ENCODE measurements at places on chromosomes 4 and X.

DNA sequence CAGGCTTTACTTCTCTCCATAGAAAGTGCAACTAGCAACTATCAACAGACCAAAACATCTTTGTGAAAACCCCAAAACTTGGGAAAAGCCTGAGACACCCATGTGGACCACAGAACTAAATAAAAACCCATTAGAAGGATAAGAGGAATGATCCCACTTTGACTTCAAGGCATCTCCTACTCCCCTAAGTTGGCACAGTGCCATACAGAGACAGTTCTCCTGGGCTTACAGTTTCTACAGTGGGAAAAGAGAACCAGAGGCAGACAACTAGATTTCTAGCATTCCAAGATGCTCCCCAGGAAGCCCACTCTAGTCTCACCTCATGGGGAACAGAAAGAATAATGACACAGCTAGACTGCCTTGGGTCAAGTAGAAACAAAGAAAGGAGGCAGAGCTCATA is 20.4 kb downstream of the TMLHE start:
- DNase-seq = no peak

- DNase-seq = no peak
These were observed 514.3 kb downstream of the PCDH7 start for GRCh38 chr4:31234494-31234893.

DNA sequence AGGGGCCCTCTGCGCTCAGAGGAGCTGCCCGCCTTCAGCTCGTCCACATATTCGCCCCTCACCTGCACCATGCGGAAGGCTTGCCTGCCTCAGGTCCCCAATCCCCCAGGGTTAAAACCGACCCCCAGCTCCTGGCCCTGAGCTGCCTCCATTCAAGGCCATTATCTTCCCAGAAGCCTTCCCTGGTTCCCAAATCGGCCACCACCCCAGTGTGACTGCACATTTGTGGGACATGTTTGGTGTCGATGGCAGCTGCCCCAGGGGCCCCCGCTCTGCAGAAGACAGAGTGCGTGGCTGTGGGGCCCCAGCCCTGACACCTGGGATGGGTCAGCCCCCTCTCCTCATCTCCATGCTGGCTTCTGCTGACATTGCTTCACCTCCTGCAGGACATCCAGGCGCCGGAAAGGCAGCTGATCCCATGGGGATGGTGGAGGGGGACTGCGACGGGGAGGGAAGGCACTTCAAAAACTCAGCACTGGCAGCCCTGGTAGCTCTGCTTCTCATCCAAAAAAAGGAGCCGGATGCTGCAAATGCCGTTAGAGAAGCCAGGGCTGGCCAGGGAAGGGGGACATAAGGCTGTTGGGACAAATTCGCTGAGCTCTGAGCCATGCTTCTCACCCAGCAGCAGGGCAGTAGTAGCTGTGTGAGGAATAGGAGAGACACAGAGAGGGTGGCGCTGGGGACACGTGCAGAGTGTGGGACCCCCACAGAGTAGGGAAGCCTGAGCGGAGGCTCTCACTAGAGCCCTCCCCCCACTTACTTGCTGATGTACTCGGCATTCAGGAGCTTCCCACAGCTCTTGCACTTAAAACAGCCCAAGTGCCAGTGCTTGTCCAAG is 78.5 kb downstream of the ABLIM2 start:
- DNase-seq = no peak

DNA sequence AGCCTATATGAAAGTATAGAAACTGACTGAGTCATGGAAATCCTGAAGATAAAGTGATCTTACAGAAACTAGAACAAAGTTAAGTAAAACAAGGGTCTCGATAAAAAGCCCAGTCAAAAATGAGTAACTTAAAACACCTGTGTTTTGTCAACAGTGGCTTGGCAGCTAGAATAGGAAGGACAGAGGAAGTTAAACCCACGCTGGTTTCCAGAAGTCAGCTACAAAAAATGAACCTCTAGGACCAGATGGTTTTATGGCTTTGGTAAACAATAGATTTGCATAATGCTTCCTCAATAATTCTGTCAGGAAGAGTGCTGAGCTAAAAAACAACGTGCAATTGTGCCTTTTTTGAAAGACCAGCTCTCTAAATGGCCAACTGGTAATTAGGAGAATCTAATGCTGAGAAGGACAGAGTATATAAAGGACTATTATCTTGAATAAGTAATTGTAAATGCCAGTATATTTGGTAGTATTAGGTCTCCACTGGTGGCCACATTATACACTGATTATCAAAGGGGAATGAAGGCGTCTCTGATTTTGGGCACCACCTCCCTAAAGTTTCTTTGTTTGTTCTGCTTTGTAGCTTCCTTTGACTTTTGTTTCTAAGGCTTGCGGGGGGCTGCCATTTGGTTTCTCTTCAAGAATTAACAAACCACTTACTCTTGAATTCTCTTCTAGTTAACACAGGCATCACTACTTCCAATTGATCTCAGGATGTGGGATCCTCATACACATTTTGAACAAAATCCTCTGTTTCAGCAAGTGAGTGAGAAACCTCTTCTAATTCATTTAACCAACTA is 72.2 kb upstream of the PPP3CA start:
- no peak for DNase-seq

- no peak for DNase-seq
These were observed 331 bp downstream of the SETD7 start for GRCh38 chr4:139555705-139556070.

DNA sequence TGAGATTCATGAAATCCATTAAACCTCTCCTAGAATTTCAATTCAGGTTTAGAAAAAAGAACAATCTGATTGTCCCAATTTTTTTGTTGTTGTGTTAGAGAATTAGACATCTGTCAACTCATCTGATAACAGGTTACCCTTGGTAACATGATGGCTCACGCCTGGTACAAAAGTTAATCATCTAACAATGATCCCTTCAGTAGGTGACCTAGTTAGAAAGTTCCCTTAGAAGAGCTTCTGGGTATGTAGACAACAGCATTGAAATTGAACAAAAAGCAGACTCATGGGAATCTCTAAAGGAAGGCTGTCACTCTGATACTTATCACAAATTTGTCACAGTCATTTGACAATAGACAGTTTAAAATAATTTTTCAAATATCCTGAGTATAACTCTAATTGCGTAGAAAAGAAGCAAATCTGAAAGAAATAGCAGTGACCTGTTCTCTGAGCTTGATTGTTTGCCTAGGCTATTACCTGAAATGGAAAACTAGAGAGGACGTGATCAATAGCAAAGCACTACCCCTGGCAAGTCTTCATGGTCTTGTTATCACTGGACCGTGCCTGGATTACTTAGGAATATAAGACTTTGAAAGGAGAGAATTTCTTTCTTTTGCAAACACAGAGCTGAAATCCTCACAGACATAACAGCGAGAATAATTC is 880.4 kb upstream of the AGA start:
- no peak for DNase-seq

GRCh38 chr4:52983563-52984303 is 121.6 kb downstream of the RASL11B start:
- peak; percentile 37 for DNase-seq

DNA sequence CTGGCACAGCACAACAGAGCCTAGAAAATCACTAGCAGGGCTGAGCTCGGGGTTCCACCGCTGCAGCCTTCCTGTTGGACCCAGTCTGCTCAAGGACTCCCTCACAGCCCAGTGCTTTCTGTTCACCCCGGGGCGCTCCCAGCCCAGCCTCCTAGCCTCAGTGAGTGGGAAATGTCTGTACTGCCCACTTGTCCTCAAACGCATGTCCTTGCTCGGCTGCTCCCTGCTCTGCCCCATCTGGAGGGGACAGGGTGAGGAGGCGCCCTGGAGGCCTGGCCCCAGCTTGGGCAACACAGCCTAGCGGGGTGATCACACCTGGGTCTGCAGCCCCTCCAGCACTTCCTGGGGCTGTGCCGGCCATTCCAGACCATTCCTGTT is 11.9 kb upstream of the CCNQ start:
- no peak for DNase-seq

- no peak for DNase-seq
These were observed 58.6 kb downstream of the NDST4 start for GRCh38 chr4:115054836-115055235.

DNA sequence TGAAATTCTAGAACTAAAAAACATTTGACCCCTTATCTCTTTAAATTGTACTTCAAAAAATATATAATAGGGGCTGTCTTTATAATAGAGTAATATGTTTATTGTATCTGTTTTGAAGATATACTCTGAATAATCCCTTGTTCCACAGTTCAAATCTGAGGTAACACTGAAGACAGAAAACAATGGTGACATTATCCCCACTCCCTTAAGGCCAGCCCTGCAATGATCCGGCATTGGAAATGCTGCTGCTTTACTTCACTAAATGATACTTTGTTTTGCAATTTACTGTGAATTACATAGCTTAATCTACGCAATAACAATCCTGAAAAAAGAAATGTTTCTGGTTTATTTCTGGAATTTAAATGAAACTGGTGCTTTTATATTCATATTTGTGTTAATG is 34.4 kb upstream of the ZFP42 start:
- DNase-seq = no peak

DNA sequence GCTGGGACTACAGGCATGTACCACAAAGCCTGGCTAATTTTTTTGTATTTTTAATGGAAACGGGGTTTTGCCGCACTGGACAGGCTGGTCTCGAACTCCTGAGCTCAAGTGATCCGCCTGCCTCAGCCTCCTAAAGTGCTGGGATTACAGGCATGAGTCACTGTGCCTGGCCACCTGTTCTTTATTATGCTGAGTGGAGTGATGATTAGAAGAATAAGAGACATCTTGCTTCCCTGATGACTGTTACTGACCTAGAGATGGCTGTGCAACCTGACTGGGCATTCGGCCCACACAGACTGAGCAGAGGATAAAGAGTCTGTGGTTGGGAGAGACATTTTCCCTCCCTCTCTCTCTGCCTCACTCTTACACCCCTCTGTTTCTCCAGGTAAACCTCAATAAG is 56.7 kb downstream of the SPINK2 start:
- DNase-seq = no peak

GRCh38 chr4:71229477-71230270 is 109.1 kb upstream of the SLC4A4 start:
- DNase-seq = no peak

DNA sequence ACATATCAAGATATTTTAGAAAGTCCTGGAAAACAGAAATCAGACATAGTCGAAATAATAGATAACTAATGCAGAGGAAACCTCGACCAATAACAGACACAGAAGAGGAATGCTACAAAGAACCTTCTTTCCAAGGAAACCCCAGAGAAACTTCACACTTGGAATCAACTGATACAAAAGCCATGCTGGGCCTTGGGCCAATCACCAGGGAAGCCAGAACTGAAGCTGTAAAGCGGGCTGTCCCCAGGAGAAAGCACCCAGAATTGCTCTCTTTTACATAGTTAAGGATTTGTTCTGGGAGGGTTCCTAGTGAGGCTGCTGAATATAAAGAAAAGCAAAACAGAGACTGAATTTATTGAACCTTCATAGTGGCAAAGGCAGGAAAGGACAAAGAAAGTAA is 100.5 kb downstream of the PRDM5 start:
- no peak for DNase-seq

DNA sequence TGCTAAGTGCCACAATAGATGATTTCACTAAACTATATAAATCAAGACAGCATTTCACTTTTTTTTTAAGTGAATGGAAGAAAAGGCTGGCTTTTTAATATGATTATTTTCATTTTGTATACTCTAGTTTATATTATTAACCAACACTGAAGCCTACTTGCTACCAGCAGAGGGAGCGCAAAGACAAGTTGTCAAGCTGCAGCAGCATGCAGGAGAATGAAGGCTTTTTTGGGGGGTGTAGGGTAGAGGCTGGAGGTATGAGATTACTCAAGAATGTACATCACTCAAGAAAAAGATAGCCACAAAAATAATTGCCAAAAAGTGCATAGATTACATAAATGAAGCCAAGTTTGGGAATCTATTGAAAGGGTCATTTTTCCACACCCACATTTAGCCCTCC is 519.5 kb downstream of the FGF13 start:
- no peak for DNase-seq

DNA sequence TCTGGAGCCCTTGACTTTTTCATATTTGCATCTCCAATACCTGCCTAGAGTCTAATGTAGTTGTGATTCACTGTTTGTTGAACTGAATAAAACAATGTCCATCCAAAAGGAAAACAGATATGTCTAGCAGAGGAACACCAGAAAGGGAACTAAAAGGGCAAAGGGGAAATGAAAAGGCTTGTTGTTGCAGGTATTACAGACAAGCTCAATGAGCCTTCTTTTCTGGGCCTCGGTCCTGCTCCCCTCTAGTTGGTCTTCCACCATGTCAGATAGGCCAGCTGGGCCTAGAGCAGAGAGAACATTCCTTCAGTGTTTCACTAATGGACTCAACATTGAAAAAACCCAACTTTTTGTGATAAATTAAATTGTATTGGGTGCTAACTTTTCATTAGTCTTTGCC is 55.4 kb downstream of the ZFX start:
- DNase-seq = no peak

DNA sequence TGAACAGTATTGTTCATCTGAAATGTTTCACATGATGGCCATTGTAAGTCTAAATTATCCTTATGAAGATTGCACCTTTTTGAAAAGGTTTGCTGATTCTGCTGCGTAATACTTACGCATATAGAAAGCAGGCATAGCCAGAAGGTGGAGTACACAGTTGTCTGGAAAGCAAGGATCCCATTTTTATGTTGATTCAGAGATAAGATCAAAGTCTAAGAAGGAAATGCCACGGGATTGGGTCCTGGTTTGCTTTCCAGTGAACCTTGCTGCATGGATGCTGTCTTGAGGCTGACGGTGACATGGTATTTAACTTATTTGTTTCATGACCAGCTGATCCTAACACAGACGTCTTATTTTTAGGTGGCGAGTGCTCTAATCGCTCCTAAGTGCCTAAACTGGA is 15.5 kb downstream of the MAGEA9B start:
- DNase-seq = no peak

DNA sequence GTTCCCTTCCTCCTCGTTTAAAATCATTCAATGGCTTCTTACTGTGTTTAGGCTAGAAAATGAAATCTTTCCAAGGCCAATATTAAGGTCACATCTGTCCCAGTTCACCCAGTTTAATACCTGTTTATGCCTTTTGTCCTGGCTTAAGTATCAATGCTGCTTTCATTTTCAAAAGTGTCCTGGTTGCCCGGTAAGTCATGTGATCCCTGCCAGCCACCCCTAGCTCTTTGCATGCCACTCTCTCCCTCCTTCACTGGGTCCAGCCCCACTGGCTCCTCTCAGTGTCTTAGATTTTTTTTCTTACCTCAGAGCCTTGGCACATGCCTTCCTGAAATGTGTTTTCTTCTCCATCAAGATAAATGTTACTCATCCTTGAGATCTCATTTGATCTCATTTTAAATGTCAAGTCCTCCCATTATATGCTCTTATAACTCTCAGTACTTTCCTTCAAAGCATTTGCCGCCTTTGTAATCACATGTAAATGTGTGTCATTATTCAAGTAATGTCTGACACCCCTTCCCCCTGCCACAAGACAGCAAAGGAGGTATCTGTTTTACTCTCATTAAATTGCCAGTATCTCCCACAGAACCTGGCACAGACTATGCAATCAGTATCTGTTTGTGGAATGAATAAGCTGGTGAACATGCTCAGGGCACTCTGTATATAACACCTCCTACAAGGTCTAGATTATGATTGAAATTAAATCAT is 472.5 kb upstream of the RPS6KA3 start:
- DNase-seq = no peak
